GM23248 (cell line): ENCODE measurements at places on chromosomes 4 and X. TPM values are rescaled to one million over a fixed set of nuclear protein-coding genes. Genes with fewer than 3 reads are reported as not detected.

PGAM4 gene
- total RNA-seq, result not detected in 2 replicates

PRDM5 gene
- total RNA-seq, result 12.6 and 18.7 TPM in 2 replicates

XAGE1B gene
- total RNA-seq, result not detected in 2 replicates

- no peak for DNase-seq
Measured at GRCh38 chrX:30649859-30650258, 3.4 kb upstream of the GK start.

- no peak for DNase-seq
Measured at GRCh38 chr4:47776353-47776752, 61.5 kb downstream of the CORIN start.

IGSF1 gene
- total RNA-seq, result not detected in 2 replicates
